ENCODE measurements at places on chromosomes 12 and 14. TPM values are rescaled to one million over a fixed set of nuclear protein-coding genes. Genes with fewer than 3 reads are reported as not detected.

DNA sequence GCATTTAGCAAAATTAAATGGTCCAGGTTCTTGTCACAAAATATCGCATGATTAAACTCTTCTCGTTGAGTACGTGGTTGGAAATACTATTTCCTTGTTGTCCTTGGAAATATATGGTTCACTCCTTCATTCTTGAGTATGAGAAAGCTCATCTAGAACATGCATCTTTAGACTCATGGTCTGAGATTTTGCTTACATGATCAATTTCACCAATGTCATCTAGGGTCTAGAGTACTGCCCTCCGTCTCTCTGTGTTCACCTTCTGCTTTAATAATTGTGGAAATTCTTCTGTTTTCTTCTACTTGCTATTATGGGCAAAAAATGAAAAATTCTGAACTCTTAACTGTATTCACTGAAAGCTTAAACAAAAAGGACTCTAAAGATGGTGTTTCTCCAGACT lies 25.9 kb downstream of the MBIP start:
- DNase-seq: no peak

GRCh38 chr14:96263347-96264199 lies 7.6 kb downstream of the BDKRB1 start:
- DNase-seq: no peak

GRCh38 chr14:58749066-58749669 lies 111.4 kb downstream of the DACT1 start:
- peak; percentile 25 for DNase-seq

DNA sequence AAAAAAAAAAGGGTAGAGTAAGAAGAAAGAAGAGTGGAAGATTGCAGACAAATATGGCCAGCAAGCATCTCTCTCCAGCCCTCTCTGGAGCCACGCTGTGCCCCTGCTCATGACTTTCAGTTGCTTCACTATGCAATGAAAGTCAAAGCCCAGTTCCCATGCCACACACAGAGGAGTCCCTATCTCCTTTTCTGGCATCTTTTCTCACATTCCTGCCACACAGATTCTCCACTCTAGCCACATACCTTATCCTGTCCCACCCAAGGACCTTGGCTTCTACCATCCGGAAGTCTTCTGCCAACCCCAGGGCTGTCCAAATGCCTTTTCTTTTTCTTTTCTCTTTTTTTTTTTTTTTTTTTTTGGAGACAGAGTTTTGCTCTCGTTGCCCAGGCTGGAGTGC lies 39.3 kb upstream of the CAPRIN2 start:
- DNase-seq: no peak

- no peak for DNase-seq
Measured at GRCh38 chr14:65025818-65026217, 39.1 kb downstream of the FNTB start.

DNA sequence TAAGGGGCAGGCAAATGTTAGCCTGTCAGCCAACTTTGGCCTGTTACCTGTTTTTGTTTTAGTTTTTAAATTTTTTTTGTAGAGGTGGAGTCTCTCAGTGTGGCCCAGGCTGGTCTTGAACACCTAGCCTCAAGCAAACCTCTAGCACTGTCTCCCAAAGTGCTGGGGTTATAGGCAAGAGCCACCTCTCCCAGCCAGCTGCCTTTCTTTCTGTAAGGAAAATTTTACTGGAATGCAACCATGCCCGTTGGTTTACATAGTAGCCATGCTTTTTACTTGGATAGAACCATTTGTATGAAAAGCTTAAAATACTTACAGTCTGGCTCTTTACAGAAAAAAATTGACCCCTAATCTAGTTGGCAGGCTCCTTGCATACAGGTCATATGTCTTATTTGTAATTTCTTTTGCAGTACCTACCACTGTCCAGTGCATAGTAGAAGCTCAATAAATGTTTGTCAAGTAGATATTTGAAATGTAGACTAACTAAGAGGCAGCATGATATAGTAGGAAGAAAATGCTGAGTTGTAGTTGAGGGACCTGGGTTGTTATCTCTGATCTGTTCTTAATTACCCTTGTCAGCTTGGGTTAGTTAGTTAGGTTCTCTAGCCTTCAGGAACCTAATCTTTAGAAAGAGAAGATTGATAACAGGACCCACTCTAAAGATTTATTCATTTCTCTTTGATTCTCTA lies 4.7 kb downstream of the MDM2 start:
- DNase-seq: no peak

- DNase-seq: no peak
Measured at GRCh38 chr14:67653651-67654280, 20.7 kb downstream of the VTI1B start.

DNA sequence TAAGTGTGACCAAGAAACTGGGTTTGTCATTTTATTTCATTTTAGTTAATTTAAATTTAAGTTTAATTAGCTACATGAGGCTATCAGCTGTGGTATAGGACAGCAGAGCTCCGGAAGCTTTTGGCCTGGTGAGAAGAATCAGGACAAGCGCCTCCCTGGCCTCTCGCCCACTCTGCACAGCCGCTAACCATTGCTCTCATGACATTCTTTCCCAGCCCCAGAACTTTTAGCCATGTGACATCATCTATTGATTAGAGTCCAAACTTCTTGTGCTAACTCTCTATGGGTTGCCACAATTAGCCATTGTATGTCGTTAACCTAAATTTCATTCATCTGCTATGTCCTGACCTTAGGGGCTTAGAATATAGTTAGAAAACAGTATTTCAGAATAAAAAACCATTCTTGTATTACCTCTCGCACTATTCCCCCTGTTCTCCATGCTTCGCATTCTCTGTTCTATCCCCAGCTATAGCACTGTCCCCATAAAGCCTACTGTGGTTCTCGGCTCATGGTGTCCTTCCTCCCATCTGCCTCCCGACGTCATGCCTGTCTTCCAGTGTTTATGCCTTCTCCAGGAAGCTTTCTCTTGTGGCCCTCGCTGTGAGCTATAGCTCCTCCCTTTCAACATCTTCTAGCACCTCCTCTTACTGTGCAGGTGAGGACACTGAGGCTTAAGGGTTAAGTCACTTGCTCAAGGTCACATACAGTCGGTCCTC lies 23.5 kb downstream of the SSH1 start:
- DNase-seq: no peak

GRCh38 chr12:48390026-48390425 lies 39.3 kb upstream of the ZNF641 start:
- DNase-seq: no peak

- no peak for DNase-seq
Measured at GRCh38 chr12:68806488-68807237, 1.3 kb upstream of the MDM2 start.

DNA sequence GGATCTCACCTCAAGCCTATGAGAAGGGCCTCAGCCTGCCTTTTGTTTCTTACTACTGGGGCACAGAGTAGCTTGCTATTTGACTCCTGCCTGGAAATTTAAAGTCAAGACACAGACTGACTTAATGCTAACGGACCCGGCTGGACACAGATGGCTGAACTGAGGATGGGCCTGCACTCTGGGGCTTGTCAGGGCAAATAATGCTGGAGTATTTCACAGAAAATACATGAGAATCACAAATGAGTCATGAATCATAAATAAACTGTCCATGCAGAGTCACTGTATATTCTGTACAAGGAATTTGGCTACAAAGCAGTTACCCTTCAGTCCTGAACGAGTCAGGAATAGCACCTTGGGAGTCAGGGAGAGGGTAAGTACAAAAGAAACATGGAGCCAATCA lies 683.2 kb upstream of the FOXG1 start:
- no peak for DNase-seq

GRCh38 chr14:26744903-26745302 lies 147.1 kb upstream of the NOVA1 start:
- DNase-seq: no peak

GRCh38 chr12:55762646-55763045 lies 19.7 kb downstream of the GDF11 start:
- DNase-seq: no peak

GRCh38 chr12:107775093-107775721 lies 703 bp downstream of the ASCL4 start:
- DNase-seq: no peak

DNA sequence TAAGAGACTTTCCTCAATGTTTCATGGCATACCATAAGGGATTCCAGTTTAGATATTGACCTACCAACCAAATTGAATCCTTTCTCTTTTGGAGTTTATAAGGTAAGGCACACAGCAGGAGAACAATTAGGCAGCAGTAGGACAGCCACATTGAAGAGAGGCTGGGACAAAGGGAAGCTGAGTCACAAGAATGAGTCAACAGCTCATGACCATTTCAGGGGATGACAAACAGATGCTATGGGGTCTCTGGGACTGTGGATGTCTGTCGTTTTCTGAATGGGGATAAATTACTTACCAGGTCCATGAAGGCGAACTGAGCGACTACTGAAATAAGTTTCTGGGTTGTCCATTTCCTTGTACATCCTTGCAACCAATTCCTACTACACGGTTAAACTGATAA lies 48.6 kb upstream of the E2F7 start:
- no peak for DNase-seq

DNA sequence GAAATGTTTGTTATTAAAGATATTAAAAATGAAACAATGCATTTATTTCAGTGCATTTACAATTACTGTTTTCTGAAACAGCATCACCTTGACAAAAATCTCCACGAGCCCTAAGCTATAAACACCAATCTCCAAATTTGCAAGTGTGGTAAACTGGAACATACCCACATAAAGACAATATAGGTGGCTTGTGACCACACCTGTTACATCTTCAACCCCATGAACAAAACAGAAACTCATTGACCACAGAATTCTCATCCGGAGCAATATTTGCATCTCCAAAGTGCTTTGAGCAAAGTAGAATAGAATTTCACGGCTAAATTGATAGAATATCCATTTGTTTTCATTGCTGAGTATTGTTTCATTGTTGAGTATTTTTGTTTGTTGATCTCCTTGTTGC lies 375.2 kb upstream of the FLRT2 start:
- DNase-seq: no peak

GRCh38 chr14:63180011-63180410 lies 24.2 kb upstream of the RHOJ start:
- DNase-seq: no peak

DNA sequence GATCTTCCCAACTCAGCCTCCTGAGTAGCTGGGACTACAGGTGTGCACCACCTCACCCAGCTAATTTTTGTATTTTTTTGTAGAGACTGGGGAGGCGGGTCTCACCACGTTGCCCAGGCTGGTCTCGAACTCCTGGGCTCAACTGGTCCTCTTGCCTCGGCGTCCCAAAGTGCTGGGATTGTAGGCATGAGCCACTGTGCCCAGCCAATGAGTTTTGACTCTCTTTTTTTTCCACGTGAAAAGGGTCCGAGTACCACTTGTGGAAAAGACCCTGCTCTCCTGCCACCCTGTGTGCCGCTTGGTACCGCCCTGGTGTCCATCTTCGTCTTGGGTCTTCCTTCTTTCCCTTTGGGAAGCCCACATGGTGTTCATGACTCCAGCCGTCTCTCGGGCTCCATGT lies 17.6 kb downstream of the TEDC1 start:
- no peak for DNase-seq

DNA sequence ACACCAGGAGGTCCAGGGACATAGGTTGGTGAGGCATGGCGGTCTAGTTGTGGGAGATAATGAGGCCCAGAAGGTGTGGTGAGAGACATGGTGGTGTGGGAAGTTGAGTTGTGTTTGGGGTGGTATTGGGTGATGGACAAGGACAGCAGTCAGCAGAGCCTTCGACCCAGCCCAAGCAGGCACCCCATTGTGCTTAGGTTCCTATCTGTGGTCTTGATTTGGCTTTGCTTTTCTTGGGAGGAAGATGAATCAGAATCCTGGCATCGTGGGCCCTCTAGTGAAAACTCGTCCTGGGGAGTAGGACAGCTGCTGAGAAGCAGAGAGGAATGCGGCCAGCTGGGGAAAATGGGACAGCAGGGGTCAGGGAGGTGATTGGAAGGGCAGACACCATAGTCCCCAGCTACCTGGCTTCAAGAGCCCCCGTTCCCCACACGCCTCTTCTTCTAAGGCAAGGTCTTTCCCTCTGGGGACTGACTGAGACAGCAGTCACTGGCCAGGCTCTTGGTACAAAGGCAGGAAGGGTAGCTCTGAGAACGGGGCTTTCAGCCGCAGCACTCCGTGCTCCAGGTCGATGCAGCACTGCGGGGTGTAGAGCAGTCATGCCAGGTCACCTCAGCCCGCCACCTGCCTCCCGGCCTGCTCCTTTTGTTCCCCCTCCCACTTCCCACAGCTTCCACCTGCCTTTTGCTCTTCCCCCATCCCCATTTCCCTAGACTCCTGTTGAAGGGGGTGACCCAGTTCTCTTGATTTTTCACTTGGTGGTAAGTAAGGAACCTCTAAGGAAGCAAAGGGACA lies 7.9 kb downstream of the NRIP2 start:
- no peak for DNase-seq

- DNase-seq: no peak
Measured at GRCh38 chr12:45914090-45914489, 76.3 kb downstream of the SCAF11 start.

GRCh38 chr14:84646786-84647500 lies 883.0 kb upstream of the FLRT2 start:
- DNase-seq: no peak

DNA sequence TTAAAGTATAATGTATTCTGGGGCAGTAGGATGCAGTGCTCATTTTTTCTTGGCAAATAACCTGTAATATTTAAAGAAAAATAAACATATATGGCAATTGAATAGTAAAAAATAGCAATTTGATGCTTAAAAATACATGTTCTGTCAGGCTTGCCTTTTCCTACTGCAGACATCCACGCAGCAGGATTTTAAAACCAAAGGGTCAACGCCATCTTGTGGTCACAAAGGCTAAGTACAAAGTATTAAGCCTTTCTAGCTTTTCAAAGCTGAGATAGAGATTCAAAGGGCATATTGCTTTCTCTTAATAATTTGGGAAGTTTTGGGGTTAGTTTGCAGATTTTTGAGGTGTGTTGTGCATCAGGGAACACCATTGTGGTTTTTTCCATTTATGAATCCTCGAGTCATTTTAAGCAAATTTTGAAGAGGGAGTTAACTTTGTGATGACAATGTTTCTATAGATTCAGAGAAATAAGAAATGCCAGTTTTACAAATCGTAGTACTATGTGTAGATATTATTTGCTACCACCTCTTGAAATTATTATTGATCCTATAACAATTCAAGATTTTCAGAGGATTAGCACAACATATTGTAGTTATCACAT lies 4.7 kb upstream of the CCER1 start:
- DNase-seq: peak; percentile 36

PPP1R36 gene
- not detected for total RNA-seq

UNC79 gene
- total RNA-seq: under 0.01 TPM

KCNK10 gene
- not detected for total RNA-seq

ESRRB gene
- not detected for total RNA-seq

CISTR gene
- total RNA-seq: not detected

KRT85 gene
- total RNA-seq: not detected
